ENCODE measurements at places on chromosomes 6 and 20.

DNA sequence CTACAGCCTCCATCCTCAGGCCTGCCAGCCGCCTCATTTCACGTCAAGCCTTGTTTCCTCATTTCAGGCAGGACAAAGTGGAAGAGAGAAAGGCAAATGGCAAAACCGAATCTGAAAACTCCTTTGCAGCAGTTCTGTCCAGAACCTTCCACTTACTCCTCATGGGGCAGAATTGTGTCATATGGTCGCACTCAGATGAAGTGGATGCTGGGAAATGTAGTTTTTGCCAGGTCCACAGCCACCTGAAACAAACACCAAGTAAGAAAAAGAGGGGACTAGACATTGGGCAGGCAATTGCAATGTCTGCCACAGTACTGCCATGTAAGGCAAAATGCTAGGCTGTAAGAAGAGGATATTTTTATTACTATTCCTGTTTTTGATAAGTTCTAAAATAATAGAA lies 44.9 kb downstream of the ISM1 start:
- DNase-seq: no peak

DNA sequence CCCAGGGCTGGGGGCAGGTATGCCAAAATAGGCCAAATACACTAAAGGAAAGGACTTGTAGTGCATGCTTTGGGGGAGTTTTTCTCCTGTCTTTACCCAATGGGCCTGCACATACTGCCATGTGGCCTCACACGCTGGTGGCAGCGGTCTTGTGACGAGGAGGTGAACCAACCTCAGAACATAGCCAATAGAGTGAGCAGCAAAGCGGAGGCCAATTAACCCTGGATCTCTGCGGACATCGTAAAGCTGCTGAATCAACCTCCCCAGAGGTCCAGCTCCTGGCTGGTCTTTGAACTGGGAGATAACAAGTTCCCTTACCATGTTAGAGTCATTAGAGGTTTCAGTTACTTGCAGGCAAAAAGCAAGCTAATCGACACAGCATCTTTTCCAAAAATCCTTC lies 280.1 kb downstream of the PREX1 start:
- DNase-seq: no peak

- DNase-seq: no peak
Measured at GRCh38 chr6:15755526-15755925, 92.7 kb upstream of the DTNBP1 start.

DNA sequence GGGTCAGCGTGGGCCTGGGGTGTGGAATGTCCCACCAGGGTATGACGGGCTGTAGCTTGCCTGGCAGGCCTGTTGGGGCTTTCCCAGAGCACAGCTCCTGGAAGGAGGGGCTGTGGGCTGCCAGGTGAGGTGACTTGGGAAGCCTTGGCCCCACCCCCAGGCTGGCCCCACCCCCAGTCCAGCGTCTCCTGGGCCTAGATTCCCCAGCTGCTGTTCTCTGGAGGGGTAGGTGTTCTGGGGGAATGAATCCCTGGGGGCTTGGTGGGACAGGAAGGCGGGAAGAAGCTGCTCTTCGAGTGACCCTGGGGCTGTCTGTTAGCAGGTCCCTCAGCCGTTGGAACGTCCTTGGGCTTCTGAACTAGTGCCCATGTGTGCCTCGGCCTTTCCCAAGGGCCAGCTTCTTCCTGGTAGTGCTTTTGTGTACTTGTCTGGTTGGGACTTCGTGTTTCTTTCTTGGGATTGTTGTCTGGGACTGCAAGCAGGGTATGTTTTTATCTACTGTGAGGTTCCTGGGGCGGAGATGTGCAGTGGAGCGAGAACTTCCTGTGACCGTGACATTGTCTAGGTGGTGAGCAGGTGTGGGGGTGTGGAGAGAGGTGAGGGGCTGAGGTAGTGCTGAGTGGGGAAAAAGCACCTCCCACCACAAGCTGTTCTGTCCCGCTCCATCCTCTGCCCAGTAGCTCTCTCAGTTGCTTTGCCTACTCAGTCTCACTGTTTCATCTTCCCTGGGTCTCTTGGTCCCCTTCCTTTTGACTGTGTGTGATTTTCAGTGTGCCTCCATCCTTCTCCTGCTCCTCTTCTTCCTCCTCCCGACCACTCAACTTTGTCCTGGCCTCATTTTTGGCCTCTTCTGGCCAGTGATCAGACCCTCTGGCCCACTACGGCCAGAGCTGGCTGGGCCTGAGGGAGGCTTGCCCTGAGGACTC lies 1.3 kb upstream of the DDR1 start:
- no peak for DNase-seq

DNA sequence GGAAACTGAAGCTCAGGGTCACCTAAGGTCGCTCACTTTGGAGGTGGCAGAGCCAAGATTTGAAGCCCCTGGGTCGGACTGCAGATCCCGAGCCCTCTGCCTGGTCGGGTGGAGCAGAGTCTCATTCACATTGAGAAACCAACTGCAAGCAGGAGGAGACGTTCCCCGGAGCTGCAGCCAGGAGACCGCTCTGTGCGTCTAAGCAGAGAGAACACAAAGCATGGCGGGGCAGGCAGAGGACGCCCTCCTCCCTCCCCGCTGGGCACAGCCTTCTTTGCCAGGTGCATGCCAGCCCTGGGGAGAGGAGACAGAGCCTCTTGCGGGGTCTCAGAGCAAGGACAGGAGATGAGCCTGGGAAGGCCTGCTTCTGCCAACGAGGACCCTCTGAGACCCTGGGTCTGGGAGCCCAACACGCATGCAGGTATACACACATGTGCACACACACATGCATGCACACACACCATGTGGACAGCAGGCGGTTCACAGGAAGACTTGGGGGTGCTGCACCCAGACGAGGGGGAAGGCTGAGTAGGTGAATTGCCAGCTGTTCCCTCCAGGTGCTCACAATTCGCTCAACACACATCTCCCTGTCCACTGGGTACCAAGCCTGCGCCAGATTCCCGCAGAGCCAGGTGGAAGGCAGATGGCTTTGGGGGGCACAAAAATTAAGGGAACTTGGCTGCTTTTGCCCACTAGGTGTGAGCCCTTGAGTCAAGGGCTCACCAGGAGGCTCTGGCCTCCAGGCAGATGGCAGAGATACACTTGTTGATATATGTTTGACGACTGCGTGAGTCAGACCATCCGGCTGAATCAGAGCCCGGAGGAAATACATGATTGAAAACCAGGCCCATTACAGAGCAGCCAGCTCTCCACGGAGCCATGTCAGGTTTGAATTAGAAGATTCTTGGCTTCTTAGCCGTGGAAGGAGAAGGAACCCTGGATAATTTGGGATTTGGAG lies 5.5 kb upstream of the NTSR1 start:
- DNase-seq: no peak

GRCh38 chr6:106974999-106975737 lies 639 bp upstream of the CD24 start:
- DNase-seq: no peak

- no peak for DNase-seq
Measured at GRCh38 chr6:48474830-48475229, 363.8 kb upstream of the PTCHD4 start.
